ENCODE measurements at places on chromosomes 7 and 10.

DNA sequence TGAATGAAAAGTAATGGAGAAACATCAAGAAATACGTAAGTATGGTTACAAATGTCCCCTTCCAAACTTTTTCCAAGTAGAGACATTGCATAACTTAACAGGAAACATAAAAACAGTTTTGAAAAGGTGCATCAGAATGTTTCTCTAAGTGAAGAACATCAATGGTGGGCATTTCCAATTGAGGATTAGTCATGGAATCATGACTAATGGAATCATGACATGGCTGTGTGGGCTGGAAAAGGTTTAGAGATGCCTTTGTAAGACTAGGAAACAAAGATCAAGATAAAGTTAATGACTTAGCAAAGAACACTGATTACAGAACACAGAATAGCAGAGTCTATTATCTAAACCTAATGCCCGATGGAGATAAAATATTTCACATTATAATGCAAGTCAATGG is 272.0 kb downstream of the HPSE2 start:
- DNase-seq: no peak

DNA sequence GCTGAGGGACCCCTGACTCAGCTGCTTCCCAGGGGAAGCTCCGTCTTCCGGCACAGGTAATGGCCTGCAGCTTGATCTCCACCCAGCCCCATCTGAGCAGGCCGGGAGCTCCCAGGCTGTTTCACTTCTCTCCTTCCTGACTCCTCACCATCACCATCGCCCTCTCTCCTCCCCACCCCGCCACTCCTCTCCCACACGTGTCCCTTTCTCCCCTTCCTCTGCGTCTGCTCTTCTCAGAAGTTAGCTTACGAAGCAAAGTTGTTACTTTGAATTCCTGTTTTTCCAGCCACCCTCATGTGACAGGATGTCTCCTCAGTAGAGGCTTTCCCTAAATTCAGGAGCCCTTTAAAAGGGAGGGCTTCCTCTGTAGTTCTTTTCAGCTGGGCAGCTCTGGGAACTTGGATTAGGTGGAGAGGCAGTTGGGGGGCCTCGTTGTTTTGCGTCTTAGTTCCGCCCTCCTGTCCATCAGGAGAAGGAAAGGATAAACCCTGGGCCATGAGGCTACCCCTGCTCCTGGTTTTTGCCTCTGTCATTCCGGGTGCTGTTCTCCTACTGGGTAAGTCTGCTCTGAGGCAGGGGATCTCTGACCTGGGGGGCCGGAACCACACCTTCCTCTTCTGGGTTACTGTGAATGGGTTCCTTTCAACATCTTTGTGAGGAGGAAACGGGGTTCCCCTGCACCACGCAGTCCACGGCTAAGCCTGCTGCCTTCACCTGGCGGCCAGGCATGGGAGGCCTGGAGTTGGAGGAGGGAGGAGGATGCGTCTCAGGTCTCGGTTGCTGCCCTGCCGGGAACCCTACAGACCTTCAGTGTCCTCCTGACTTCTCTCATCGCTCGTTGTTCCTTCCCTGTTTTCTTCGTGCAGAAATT is at the start of gene MRC1:
Gene MRC1, plus strand, starts transcription at position 378 of the 871 bp plus-strand sequence. Its CDS starts 118 bp downstream, at position 496.
- DNase-seq: no peak

- no peak for DNase-seq
Observed at GRCh38 chr7:103134836-103135554, 13.9 kb downstream of the NAPEPLD start.

DNA sequence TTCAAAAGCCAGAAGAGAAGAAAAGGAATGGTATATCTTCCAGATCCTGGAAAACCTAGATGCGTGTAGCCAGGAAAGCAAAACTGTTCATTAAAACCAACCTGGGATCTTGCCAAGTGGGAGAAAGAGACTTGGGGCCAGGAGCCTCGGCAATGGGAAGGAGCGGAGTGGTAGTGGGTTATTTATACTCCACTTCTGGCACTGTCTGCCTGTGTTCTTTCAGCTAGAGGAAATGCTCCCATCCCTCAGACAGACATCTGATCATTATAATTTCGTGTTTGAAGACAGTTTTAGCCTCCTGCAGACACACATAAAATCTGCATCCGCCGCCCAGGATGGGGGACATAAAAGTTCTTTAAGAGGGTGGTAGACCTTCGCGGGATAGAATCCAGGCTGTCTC is 421.6 kb downstream of the RPS24 start:
- no peak for DNase-seq

DNA sequence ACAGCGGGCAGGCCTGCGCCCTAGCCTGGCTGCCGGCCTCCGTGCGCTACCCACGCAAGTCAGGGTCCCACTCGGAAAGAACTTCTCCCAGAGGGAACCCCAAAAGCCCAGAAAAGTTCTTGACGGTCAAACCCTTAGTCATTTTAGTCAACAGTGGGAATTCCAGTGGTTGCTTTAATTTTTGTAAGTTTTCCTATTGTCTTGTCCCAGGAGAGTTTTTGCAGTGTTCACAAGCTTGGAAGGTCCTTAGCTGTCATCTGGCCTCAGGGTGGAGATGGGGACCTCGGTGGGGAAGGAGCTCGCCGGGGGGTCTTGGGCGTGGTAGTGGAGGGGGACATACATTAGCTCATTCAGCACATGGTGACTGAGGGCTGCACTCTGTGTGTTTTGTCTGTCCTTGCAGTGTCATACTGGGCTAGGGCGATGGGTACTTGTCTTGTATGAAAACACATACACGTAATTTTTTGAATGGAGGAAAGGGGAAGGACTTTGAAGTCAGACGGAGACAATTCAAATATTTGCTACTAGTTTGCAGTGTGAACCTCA is 736 bp downstream of the MINDY4 start:
- DNase-seq: no peak

DNA sequence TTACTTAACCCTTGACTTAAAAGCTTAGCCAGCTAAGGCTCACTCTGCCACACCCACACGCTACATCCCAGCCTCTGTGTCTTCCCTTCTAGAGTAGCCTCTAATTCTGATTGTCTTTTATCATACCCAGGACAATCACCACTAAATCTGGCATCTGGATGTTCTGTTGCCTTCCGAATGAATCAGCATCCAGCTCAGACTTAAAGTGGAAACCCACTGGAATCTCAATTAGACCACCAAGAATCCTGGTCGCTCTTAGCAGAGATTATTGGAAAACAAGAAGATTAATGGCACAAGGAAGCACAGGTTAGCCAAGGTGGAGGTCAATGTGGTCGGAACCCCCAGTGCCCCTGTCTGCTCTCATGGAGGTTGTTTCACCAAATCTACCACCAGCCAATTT is 404.2 kb upstream of the FOXK1 start:
- no peak for DNase-seq

- DNase-seq: no peak
Observed at GRCh38 chr7:23191022-23191421, 9.2 kb downstream of the NUP42 start.

- DNase-seq: no peak
Observed at GRCh38 chr10:106500925-106501525, 663.5 kb downstream of the SORCS1 start.

Data from activated naive CD4-positive, alpha-beta T cell treated with anti-CD3 and anti-CD28 coated beads, Interleukin-2, amount 10 ng/mL, durations not matched to agents 7 days and 5 days (primary cell).